ENCODE measurements at places on chromosomes 16 and 17.

DNA sequence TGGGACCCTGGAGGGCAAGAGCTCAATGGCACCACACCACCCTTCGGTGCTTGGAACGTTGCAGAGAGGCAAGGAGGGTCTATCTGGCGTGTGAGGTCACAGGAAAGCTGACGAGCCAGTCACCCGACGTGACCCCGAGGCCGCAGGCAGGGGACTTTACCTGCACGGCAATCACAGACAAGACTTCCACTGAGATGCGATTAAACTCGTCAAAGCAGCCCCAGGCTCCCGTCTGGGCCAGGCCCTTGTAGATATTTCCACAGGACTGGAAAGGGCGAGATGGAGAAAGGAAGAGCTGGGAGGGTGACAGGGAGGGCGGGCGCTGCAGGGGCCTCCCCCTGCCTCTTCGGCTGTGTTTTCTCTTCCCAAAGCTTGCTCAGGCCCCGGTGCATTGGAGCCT lies 78.3 kb downstream of the DNAH17 start:
- no peak for DNase-seq

- no peak for DNase-seq
Observed at GRCh38 chr16:78737630-78738029, 638.2 kb downstream of the WWOX start.

- DNase-seq = no peak
Observed at GRCh38 chr16:27698266-27698665, 148.3 kb downstream of the KATNIP start.

- DNase-seq = no peak
Observed at GRCh38 chr17:15112846-15113617, 152.1 kb downstream of the PMP22 start.

DNA sequence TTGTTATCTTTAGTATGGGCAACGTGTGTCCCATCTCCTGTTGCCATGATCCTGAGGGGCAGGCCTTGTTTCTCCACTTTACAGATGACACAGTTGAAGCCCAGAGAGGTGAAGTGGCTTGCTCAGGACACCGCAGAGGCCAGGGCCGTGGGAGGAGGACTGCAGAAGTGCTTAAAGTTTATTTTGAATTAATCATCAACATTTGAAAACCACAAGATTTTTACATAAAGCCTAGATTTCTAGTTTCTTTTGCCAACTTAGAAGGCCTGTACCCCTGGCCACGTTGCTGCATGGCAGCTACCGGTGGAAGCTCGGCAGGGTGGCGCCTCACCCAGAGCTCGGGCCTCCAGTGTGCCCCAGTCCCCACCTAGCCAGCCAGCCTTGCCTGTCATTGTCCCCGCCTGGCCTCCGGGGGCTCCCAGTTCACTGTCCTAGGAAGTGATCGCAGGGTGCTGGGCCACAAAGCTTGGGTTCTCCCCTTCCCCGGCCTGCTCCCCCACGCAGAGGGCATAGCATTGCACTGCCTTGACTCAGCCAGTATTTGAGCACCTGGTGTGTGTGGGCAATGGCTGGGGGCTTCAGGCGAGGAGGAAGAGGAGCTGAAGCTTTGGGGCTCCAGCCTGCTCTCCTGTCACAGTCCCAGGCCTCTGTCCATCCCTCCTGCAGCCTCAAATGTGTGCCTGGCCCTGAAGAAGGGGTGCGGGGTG lies 14.8 kb upstream of the ADCY7 start:
- DNase-seq = no peak

DNA sequence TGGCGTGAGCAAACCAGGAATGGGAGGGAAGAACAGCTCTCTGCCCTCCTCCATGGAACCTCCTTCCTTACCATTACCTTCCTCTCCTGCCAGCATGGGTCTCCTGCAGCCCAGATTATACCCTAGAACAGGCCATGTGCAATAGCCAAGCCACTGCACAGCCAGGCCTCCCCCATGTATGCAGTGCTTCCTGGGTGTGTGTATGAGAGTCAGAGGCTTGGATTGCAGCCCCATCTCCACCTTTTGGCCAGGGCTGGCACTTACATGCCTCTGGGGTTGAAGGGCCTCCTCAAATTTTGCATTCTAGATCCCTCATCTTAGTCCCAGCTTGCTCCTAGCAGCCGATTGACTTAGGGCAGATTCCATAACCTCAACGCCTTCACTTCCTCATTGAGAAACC lies 133.7 kb downstream of the GSG1L start:
- no peak for DNase-seq

DNA sequence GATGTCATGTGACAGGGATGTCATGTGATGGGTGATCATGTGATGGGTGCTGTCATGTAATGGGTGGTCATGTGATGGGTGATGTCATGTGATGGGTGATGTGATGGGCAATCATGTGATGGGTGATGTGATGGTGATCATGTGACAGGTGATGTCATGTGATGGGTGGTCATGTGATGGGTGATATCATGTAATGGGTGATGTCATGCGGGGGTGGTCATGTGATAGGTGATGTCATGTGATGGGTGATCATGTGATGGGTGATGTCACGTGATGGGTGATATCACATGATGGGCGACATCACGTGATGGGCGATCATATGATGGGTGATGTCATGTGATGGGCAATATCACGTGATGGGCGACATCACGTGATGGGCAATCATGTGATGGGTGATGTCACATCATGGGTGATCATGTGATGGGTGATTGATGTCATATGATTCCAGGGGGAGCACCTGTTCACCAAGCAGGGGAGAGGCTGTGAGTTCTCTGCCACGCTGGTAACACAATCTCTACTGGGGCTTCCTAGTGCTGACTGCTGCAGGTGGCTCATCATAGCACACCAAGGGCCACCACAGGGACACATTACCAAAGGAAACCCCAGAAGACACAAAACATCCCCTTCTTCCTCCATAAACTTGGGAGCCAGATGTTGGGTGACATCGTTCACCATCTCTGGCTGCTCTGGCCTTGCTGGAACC lies 16.5 kb downstream of the CD300LB start:
- no peak for DNase-seq

GRCh38 chr17:31085563-31085962 lies 9.2 kb upstream of the NF1 start:
- peak; percentile 64 for DNase-seq

Measured in HL-60 (cell line).